ENCODE measurements at places on chromosomes 1 and 21.

DNA sequence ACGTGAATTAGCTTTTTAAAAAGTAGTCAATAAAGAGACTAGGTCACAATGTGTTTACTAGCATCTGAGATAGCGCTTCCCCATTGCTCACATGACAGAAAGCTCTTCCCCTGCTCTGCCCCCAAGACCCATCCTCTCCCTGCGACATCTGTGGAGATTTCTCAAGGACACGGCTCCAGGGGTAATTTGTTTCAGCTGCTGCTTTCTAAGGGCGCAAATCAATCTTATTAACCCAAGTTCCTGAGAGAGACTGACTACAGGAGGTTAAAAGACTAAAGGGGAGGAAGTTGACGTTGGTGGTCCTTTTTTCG lies at the start of gene MYOCOS:
Gene MYOCOS (plus strand): TSS at position 92 of the 311 bp plus-strand sequence. CDS start 1,641 bp downstream, outside the sequence.
- no peak for DNase-seq

- no peak for DNase-seq
Observed at GRCh38 chr1:20530306-20530705, 22.1 kb upstream of the FAM43B start.

GRCh38 chr1:3463408-3463863 lies 9.0 kb downstream of the ARHGEF16 start:
- DNase-seq, result no peak

DNA sequence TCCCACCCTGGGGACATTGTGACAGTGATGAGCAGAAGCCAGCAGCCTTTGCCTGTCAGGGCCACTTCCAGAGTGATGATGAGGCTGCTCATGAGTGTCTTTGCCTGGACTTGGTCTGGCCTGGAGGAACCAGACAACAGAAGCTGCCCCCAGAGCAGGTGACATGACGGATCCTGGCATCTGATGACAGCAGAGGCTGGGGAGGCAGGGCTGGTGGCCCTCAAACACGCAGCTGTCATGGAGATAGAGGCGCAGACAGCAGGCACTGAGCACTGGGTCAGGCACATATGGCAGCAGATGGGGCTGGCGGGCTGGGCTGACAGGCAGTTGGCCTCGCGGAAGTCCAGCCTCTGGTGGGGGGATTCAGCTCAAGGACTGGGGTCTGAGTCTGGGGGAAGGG lies 66.4 kb upstream of the STUM start:
- no peak for DNase-seq

GRCh38 chr1:70458131-70458530 lies 47.1 kb downstream of the CTH start:
- no peak for DNase-seq

- no peak for DNase-seq
Observed at GRCh38 chr1:27958513-27958912, 1.3 kb upstream of the XKR8 start.

DNA sequence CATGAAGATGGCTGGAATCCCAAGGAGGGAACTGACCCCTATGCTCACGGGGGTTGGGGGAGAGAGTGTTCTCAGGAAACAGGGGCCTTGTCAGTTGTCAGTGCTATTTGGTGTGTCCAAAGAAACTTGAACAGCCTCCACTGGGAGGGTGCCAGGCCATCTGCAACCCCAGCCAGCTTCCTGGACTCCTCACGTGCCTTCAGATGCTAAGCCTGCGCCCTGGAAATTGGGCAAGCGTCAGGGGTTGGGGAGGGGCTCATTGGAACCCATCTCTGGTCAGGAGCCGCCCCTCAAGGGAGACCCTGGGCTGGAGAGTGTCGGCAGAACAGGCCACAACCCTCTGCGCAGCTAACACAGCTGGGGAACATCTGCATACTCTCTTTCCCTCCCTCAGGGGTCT lies 13.1 kb upstream of the LHX4 start:
- DNase-seq, result no peak

DNA sequence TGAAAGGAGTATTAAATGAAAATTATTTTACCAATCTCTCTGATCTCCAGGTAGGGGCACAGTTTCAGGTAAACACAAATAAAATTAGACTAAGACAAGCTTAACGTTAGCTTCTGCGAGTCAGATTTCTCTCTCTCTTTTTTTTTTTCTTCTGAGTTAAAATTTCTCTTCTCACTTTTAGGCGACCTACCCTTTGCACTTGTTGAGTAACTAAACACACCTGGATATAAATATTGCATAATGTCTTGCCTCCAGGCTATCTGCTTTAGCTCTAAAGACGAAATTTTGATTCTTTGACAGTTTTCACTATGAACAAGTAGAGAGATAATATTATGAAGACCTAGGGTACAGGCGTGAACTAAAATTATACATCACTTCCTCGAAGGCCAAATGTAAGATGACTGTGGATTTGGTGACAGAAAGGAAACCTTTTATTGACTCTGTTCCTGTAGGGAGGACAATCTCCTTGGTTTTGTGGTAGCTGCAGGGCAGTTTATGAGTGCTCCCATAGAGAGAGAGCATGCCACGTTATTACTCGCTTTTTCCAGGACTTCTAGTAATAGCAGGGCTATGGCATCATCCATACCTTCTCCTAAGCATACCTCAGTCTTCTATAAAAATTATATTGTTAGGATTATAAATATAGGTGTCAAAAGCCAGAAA lies 303.8 kb upstream of the NEGR1 start:
- no peak for DNase-seq

DNA sequence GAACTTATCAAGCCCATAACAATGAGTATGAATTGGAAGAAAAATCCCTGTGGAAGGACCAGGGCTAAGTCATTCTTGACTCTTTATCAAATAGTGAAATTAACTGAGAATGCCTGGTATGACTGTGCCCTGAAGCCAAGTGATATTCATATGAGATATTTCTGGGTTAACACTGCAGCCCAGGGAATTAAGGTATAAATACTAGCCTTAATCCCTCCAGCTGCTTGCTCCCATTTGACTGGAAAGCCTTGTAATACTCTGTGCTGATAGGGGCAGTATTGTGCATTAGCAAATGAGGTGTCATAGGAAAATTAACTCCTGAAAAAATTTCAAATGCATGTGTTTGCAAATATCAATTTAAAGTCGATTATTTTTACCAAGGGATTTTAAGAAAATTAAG lies 568.8 kb downstream of the LMO4 start:
- no peak for DNase-seq

- DNase-seq, result no peak
Observed at GRCh38 chr1:70840260-70840953, 207.2 kb downstream of the PTGER3 start.

DNA sequence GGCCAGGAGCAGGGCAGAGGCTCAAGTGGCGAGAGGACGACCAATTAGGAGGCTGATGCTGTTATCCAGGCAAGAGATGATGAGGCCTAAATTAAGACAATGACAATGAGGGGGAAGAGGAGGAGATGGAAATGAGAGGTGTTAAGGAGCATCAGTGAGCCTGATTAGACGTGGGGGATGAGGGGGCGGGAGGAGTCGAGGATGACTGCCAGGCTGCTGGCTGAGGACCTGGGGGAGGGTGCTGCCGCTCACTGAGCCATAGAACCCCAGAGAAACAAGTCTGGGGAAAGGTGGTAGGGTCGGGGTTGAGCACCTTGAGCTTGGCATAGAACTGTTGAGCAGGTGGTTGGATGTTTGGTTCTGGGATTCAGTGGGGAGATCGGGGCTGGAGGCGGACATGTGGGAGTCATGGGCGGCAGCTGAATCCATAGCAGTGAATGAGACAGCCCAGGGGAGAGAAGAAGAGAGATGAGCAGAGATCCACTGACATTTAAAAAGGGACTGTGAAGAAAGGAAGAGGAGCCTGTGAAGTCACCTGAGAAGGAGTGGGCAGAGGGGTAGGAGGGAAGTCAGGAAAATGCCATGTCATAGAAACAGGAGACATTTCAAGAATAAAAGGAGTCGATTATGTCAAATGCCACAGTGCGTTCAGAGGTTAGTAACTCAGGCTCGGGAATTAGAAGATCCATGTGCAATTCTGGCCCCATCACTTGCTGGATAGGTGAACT lies 28.5 kb downstream of the DLGAP3 start:
- DNase-seq, result no peak

DNA sequence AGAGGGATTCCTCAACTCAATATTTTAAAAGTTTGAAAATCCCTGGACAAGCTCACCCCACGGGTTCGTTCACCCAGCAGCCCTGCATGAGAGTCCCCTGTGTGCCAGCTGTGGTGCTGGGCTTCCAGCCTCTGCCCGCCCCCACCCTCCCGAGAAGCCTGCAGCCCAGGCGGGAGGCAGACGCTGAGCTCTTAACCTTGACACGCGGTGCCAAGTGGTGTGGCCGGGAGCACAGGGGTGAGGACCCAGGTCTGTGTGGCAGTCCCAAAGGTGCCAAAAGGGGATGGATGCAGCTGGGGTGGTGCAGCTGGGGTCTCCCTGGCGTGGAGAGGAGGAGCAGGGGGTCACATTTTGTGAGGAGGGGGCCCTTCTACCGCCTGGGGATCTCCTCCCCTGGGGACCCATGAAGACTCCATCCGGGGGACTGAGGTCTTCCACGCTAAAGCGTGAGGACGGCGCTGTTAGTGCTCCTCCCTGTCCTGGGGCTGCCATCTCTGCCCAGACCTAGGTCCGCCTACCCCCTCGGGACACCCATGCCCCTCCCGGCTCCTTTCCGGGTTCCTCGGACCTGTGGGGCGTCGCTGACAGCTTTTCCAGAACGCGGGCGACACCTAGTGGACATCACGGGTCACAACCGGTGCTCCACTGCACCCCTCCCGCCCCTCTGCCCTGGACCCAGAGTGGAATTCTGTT lies 12.9 kb downstream of the PLA2G2F start:
- peak; percentile 74 for DNase-seq

DNA sequence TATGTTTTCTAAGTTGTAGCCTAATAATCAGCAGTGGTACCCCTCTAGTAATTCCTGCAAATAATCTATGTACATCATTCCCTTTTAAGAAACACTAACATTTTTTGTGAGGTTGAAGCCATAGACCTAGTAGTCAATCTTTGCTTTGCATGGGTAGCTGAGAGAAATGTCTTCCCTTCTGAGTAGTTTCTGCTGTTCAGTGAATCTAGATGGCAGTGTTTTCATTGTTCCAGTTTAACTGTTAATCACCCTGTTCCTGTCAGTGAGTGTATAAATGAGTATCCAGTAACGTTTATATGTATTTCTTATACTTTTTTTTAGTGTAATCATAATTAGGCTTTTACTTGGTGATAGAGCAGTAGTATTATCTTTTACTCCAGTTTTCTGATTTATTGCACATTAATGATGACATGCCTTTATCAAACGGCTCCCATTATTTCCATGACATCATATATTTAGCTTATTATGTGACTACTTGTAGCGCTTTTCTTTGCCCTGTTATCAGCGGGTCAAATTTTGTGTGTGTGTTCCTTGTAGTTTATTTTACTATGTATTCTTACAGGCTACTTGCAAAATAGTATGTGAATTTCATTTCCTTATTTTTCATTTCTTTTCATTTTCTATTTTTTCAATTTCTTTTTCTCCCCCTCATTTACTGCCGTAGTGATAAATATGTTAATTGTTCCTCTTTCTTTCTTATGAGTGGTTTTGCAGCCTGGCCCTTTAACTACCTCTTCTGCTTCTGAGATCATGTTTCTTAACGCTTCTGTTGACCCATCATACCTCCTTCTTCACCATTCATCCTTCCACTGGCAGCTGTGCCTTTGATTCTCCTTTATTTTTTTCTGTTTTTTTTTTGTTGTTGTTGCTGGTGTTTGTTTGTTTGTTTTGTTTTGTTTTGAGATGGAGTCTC lies 18.8 kb downstream of the CEP350 start:
- no peak for DNase-seq

GRCh38 chr1:99749504-99750347 lies 16.7 kb downstream of the FRRS1 start:
- DNase-seq, result no peak

All from 8988T (cell line).